ENCODE measurements at places on chromosomes 3 and 15.

GRCh38 chr3:39196671-39197356 is 4.4 kb upstream of the XIRP1 start:
- no peak for DNase-seq

DNA sequence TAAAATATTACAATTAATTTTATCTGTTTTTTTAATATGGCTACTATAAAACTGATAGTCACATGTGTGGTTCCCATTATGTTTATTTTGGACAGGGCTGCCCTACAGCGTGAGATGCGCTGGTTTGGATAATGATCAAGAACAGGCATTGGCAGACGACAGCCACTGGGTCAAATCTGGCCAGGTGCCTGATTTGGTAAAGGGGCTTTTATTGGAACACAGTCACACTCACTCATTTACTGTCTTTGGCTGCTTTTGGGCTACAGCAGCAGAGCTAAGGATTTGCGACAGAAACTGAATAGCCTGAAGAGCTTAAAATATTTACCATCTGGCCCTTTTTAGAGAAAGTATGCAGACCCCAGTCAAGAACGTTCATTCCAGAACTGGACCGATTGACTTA is 724.2 kb upstream of the CFAP20DC start:
- no peak for DNase-seq

- DNase-seq, result no peak
Observed at GRCh38 chr3:25469558-25469957, 41.5 kb downstream of the RARB start.

DNA sequence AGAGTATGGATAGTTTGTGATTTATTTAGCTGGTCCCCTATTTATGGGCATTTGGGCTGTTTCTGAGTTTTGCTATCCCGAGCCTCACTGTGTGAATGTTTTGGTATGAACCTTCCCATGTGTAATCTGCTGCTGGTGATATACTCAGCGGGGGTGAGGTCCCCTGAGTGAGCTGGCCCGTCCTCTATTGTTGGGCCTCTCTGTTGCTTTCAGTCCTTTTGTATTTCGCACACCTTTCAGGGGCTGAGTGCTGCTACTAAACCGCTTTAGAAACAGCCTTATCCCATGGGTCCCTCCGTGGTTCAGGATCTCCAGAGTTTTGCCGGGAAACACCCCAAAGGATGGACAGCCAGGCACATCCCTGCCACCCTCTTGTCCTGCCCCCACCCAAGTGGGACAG is 94.5 kb downstream of the WNT7A start:
- no peak for DNase-seq

GRCh38 chr3:32483772-32484171 is 18.9 kb downstream of the CMTM6 start:
- DNase-seq, result no peak

DNA sequence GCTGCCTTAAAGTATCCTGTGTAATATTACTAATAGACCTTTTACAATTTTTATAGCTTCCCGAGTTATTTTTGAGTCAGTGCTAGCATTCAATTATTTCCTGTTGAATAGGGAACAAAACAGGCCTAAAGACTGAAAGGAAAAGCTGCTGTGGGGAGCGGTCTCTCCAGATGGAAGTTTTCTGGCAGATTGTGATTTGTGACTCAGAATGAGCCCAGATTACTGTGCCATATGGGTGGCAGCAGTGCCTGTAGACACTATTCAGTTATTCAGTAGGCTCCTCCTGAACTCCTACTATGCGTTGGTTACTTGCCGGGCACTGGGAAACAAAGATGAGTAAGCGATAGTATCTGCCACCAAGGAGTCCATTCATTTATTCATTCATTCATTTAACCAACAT is 211.8 kb downstream of the CHST2 start:
- DNase-seq, result no peak

- DNase-seq, result no peak
Observed at GRCh38 chr3:148101061-148101460, 596.6 kb upstream of the AGTR1 start.
